ENCODE measurements at places on chromosomes 7 and 10. TPM values are rescaled to one million over a fixed set of nuclear protein-coding genes. Genes with fewer than 3 reads are reported as not detected.
A peak's percentile ranks its signal among the peaks of the same experiment; 100 is the strongest.

GRCh38 chr10:68602434-68602833, 42.3 kb downstream of the TET1 start:
- no peak for DNase-seq

The LYZL1 gene
- total RNA-seq = not detected

- DNase-seq = no peak
Measured at GRCh38 chr10:36451391-36451970, 673.9 kb upstream of the ANKRD30A start.

The LIPM gene
- total RNA-seq = not detected

DNA sequence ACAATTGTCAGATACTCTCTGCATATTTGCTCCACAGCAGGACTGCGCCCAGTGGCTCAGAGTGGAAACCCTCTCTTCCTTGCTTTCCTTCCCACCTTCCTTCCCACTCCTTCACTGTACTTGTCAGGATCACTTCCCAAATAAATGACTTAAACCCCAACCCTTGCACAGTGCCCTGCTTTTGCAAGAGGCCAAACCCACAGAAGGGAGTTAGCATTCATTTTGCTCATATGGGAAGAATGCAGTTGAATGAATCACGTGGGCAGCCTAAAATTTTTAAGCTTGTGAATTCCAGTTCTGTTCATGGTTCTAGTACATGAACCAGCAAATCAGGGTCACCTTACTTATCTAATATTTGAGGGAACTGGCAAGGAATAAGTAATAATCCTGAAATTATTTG, 47.7 kb upstream of the SFMBT2 start:
- no peak for DNase-seq

The CTAGE4 gene
- total RNA-seq = 4.7 TPM

The OPALIN gene
- total RNA-seq = not detected

DNA sequence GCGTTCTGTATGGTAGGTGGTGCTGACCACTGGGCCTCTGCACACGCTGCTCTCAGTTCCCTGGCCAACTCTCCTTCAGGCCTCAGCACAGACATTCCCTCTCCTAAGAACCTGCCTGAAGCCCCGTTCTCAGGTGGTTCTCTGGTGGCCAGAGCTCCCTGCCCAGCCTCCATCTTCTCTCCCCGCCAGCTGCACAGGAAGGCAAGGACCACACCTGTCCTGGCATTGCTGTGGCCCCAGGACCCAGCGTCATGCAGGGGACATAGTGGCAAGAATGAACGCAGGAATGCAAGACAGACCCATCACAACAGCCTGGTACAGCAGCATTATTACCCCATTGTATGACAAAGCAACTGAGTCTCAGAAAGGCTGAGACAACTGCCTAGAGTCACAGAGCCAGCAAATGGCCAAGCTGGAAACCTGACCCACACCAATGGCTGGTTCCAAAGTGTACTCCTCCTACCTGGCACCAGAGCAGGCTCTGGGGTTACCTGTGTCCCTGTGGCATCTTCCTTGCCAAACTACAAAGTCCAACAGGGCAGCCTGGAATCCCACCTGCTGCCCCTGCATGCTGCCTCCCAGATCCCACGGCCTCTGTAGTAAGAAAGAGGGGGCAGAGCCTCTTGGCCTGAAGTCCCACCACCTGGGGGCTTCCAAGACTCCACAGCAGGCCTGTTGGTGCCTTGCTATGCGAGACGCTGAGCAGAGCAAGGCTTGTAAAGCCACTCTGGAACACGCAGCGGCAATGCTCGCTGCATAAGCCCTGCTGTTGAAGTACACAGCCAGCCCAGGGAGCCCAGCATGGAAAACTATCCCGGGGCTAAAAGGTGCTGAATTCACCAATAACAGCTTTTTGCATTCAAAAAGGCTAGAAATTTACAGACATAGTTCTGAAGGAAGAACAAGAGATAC, 73.3 kb downstream of the CHST15 start:
- DNase-seq = no peak

GRCh38 chr7:35894721-35895120, 93.9 kb downstream of the SEPTIN7 start:
- DNase-seq = no peak

DNA sequence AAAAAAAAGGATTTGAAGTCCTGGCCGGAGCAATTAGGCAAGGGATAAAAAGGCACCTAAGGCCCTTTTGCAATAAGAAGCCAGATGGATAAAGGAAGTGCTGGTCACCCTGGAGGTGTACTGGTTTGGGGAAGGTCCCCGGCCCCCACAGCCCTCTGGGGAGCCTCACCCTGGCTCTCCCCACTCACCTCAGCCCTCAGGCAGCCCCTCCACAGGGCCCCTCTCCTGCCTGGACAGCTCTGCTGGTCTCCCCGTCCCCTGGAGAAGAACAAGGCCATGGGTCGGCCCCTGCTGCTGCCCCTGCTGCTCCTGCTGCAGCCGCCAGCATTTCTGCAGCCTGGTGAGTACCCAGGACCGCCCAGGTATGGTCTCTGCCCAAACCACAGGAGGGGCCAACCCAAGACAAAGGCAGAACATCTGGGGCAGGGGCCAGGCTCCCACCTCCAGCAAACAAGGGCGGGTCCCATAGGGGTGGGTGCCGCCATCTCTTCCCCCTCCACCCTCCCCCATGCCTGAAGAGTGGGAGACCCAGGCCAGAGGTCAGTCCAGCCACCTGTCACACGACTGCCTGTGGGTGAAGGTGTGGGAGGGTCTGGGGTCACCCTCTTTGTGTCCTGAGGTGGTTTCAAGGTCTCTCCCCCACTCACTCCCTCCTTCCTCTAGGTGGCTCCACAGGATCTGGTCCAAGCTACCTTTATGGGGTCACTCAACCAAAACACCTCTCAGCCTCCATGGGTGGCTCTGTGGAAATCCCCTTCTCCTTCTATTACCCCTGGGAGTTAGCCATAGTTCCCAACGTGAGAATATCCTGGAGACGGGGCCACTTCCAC, at the start of gene PILRB:
TSS of gene PILRB (plus strand) at position 91 of the 830 bp plus-strand sequence. CDS start at position 277, 186 bp downstream.
- no peak for DNase-seq

The KEL gene
- total RNA-seq = 0.45 TPM

The CALD1 gene
- total RNA-seq = 167 TPM

The COPS6 gene
- total RNA-seq = 34.5 TPM

- DNase-seq = no peak
Measured at GRCh38 chr10:89078724-89079672, 88.4 kb downstream of the FAS start.

The ATRNL1 gene
- total RNA-seq = 2.3 TPM

The SLIT1 gene
- total RNA-seq = under 0.01 TPM

- no peak for DNase-seq
Measured at GRCh38 chr10:18290651-18291313, 150.6 kb downstream of the CACNB2 start.

GRCh38 chr10:47255033-47255813, 44.8 kb upstream of the GDF10 start:
- no peak for DNase-seq

The RBM20 gene
- total RNA-seq = 1.7 TPM

The TUBAL3 gene
- not detected for total RNA-seq

The OR2AE1 gene
- total RNA-seq = 0.45 TPM

DNA sequence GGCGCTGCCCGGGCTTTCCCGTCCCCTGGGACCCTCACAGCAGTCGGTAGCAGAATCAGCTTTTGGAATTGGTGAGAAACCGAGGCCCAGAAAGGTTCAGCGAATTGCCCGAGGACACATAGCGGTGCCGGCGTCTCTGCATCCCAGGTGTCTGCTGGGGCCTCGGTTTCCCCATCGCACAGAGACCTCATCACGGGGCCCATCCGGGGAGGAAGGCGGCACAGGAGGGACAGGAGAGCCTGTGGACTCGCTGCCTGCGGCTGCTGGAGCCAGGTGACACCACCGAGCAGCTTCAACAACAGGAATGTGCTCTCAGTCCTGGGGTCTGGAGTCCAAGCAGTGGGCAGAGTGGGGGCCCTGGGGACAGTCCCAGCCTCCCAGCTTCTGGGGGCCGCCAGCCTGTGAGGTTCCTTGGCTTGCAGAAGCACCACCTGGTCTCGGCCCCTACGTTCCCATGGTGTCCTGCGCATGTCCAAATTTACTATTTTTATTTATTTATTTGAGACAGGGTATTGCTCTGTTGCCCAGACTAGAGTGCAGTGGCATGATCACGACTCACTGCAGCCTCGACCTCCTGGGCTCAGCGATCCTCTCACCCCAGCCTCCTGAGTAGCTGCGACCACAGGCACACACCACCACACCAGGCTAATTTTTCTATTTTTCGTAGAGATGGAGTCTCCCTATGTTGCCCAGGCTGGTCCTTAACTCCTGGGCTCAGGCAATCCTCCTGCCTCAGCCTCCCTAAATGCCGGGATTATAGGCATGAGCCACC, 539 bp upstream of the COX19 start:
- DNase-seq = no peak

DNA sequence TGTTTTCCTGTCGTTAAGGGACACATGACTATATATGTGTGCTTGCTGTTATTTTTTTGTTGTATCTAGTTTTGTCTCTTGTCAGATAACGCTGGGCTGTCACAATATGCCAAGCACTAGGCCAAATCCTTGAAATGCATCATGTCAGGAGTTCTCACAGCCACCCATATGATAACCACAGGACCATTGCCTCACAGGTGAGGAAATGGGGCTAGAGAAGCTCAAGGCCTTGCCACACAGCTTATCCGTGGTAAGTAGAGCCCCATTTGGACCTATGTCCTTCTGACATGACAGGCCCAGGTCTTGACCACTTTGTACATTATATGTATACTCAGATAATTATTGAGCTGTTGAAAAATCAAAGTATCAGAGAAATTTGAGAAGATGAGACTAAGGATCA, 42.0 kb upstream of the TARP start:
- no peak for DNase-seq

- DNase-seq = peak; percentile 16
Measured at GRCh38 chr10:99993701-99994689, 15.8 kb downstream of the DNMBP start.

GRCh38 chr7:23450518-23450917, 19.8 kb downstream of the IGF2BP3 start:
- no peak for DNase-seq

DNA sequence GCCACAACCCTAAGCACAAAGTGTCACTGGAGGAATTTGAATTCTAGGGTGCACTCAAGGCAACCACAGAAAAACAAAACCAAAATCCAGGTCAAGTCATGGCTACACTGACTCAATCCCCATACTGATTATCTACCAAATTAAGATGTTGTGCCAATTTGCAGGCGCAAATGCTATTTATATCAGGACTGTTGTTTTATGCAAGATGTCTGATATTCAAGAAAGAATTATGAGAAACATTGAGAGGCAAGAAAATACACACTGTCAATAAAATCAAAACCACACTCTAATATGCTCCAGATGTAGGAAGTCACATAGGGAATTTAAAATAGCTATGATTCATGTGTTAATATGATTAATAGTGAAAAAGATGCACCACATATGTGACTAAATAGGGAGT, 141.3 kb upstream of the MINDY3 start:
- DNase-seq = no peak

The CYP2C8 gene
- 3.4 TPM for total RNA-seq

GRCh38 chr7:31000161-31000693, 36.5 kb downstream of the GHRHR start:
- no peak for DNase-seq

- no peak for DNase-seq
Measured at GRCh38 chr7:24866004-24866615, 108.8 kb upstream of the GSDME start.

DNA sequence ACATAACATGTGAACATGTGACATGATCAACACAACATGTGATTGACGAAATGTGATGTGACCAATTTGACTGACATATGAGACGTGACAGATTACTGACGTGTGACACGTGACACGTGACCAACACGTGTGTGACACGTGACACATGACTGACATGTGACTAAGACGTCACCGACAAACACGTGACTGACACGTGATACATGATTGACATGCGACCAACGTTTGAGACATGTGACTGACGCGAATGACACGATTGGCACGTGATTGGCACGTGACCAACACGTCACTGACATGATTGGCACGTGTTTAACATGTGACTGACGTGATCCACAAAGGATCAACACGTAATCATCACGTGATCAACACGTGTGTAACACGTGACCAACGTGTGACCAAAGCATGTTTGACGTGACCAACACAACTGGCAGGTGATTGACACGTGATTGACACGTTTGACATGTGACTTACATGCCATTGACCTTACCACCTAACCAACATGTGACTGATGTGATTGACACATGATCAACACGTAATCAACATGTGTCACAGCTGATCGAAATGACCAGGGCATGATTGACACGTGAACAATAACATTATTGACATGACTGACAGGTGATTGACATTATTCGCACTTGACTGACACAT, 23.7 kb downstream of the CRPPA start:
- DNase-seq = no peak

The MEOX2 gene
- 12.2 TPM for total RNA-seq

The MYPN gene
- total RNA-seq = 0.11 TPM

- no peak for DNase-seq
Measured at GRCh38 chr7:55570939-55571338, 1.4 kb downstream of the VOPP1 start.

DNA sequence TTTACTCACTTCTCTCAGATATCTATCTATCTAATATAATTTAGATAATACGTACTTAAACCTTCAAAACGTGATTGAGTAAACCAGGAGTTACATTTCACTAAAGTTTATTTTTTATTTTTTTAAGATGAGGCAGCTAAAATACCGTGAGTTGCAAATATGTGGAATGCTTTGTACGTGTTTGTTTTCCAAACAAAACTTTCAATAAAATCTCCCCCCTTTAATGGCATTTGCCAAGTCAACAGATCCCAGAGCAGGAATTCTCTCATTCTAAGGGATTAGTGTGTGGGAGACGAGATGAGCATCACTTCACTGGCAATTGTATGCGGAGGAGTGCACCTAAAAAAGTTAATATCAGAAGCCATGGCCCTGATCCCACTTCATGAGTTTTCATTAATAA, 53.7 kb upstream of the MAGI2 start:
- no peak for DNase-seq

DNA sequence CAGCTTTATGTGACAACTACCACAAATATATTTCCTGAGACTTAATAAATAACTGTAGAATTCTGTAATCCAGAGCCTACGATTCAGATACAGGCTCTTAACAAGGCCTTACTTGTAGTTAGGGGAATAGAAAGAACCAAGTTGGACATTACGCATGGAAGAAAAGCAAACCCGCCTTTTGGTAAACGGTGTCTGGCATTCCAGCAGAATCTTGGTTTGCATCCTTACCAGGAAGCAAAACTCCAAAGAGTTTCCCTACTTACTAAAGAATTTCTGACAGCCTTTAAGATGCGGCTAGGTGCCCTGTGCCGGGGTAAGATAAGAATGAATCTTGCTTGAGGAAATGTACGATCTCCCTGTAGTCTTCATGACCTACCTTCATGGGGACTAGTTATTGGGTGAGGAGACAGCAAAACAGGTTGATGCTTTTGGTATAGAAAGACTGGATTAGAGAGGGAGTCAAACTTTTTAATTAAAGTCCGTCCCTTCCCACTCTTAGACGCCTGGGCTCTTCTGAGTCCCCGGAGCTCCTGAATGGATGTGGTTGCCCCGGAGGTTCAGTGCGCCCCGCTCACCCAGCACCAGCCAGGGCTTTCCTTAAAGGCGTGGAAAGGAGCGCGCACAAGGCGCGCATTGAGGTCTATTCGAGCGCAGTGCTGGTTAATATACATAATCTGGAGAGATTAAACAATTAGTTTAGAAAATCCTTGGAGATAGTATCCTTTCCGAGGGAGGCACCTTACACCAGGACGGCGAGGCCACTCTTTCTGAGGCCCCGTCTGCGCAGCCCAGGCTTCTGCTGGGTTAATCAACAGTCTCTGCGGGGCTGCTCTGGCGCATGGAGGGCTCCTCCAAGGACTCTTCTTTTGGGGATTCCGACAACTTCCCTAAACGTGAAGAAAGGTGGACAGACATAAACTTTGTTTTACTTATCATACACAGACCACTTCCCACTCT, 11.5 kb downstream of the PTF1A start:
- DNase-seq = no peak

Data from thyroid gland (tissue), 4 donors.